ENCODE measurements at places on chromosomes 7 and 10. TPM values are rescaled to one million over a fixed set of nuclear protein-coding genes. Genes with fewer than 3 reads are reported as not detected.

SPDYE6 gene
- total RNA-seq = not detected

- DNase-seq = no peak
Measured at GRCh38 chr7:99124236-99124635, 19.7 kb downstream of the SMURF1 start.

DNA sequence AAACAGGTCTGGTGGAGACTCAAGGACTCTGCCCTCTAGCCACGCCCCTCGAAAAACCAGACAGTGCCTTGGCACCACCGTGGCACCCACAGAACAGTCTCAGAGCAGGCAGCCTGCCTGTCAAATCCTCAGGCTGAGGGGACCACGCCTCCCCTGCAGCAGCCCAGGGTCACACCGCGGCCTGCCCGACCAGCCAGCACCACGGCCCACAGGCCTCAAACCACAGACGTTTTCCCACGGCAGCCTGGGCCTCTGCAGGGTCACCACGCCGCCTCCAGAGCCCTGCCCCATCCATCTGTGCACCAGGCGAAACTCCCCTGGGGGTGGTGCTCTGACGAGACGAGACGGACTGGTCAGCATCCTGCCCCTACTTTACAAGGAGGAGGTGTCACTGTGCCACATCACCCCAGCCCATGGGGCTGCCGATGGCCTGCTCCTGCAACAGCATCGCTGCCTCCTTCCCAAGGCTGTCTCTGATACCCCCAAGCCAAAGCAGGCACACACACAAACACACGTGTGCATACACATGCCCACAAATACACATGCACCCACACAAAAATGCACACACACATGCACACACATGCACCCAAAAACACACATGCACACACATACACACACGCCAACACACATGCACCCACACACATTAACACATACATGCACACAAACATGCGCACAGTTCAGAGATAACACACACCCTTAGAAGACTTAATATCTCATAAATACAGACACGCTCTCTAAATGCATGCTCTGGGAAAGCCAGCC is 24.6 kb downstream of the PAPOLB start:
- DNase-seq = no peak

DNA sequence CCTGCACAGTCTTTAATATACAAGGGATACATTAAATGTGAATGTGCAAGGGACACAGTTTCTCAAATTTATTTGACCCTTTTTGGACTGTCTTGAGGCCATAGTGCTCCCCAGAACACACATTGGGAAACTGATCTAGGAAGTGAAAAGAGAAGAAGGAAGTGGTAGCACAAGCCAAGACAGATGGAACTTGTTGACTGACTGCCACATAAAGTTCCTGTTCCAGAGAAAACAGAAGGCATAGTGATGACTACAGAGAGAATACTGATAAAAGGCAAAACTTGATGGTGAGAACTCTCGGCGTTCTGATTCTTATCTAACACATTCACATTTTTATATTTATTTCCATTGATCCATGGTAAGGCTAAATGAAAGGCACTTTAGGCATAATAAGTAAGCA is 1216.4 kb downstream of the CNTNAP2 start:
- no peak for DNase-seq

- DNase-seq = no peak
Measured at GRCh38 chr7:132641238-132641637, 65.0 kb upstream of the PLXNA4 start.

- DNase-seq = no peak
Measured at GRCh38 chr10:18616337-18616736, 35.0 kb downstream of the NSUN6 start.

COG5 gene
- total RNA-seq = 35.7 TPM

DNA sequence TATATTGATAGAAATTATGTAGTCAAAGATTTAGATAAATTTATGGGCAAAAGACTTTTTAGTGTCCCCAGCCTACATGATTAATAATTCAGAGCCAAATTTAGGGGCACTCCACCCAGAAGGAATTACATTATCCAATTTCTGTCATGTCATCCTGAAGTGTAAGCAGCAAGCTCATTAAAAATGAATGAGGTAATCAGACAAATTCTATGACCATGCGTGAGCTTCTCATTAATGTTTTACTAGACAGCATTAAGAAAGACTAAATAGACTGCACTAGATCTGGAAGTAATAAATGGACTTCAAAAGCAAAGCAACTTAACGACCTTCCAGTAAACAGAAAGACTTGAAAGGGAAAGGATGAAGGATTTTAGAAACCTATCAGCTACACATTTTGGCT is 22.7 kb upstream of the TRUB1 start:
- DNase-seq = no peak

- DNase-seq = peak; percentile 30
Measured at GRCh38 chr7:127844707-127845331, 186.4 kb downstream of the LRRC4 start.

DNA sequence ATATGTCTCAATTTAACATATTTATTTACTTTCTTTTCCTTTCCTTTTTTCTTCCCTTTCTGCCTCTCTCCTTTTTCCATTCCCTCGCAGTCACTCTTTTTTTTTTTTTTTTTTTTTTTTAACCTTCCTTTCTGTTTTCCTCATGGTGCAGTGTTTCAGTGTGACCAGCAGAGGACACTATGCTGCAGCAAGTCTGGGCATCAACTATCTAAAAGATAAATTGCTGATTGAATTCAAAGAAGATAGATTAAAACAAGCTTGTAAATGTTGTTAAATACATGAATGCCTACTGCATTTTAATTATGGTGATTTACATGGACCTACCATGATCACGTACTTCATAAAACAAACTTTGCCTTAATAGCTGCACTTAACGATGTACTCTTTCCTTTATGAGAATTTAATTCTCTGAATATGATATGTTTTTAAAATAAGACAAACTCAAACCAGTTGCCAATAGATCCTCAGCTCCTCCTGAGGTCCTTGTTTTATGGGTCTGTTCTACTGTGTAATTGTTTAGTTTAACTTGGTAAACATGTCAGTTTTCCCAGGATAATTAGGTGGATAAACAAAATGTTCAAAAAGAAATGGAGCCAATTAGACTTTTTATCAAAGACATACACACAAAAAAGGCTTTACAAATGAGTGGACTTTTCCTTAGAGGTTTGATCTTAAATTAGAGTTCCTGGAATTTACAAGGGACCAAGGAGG is 101.0 kb upstream of the AGR3 start:
- no peak for DNase-seq

Measured in tibial nerve (tissue), 4 donors.